ENCODE measurements at places on chromosomes 5 and 9.

- DNase-seq: no peak
These were observed 44.3 kb upstream of the ZBED3 start for GRCh38 chr5:77131361-77131760.

DNA sequence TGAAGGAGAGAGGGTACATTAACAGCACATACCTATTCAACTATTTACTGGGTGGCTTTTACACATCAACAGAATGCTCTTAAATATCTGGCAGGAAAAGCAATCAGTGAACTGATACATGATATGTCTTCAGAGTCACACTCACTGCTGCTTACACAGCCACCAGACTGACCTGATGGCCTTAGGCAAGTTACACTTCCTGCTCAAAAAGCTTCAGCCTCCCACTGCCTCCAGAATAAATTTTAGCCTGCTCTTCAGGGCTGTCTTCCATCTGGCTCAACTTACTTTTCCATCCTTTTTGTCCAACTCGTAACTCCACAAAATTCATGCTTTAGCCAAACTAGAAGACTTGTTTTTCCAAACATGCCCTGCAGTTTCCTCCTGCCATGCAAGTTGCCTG lies 10.7 kb downstream of the LOX start:
- DNase-seq: no peak

- DNase-seq: no peak
These were observed 1.4 kb upstream of the CEL start for GRCh38 chr9:133060417-133060841.

GRCh38 chr5:146548781-146549449 lies 32.9 kb upstream of the GPR151 start:
- DNase-seq: no peak

GRCh38 chr9:10961883-10962282 lies 349.1 kb upstream of the PTPRD start:
- no peak for DNase-seq

- DNase-seq: no peak
These were observed 113.7 kb upstream of the OTULINL start for GRCh38 chr5:14467886-14468285.

DNA sequence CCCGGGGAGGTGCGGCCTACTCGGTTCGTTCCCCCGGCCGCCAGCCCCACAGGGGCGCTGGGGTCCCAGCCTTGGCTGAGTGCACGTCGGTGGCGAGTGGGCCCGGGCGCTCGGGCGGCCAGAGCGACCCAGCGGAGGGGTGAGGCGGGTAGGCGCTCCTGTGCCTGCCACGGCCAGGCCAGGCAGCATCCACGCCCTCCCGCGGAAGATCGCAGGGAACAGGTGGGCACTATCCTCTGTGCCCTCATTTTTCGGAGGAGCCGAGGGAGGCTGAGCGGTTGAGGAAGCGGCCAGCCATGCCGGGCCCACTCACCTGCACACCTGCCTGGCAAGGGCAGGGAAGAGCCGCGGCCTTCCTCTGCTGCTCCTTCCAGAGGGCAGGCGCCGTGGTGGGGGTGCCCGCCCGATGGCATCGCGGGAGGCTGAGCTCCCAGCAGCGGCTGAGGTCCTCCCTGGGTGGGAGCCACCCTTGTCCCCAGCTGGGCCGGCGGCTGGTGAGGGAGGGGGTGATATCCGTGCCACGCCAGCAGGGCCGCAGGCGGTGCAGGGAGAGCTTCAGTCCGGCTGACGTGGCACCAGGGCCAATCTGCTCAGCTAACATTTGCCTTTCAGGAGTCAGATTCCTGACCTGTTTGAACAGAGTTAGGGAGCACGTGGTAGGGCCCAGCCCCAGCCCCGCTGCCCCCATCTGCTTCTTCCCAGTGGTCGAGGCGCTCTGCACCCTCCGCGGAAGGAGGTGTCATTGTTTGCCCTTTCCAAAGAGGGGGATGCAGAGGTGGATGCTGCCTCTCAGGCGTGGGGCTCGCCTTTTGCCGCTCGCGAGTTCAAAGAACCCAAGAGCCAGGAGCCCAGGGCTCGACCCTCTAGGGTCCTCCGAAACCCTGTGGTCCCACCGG lies 1.6 kb upstream of the SEC16A start:
- DNase-seq: no peak

DNA sequence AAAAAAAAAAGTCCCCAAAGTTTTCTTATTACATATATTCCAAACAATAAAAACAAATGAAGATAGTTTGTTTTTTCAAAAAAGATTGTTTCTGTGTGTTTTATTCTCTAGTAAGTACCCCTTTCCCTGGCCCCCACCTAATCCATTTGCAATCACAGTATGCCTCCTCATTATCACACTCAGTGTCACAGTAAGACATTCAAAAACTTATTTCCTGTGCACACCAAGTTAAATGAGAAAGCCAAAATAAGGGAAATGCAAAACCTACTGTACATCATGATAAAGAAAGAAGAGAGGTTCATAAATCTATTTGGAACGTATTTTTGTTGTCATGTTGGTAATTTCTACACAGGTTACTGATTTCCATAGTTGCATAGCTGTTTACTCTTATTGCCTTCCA lies 62.3 kb downstream of the ST8SIA4 start:
- DNase-seq: no peak

- DNase-seq: no peak
These were observed 18.2 kb downstream of the ASS1 start for GRCh38 chr9:130462685-130463540.

DNA sequence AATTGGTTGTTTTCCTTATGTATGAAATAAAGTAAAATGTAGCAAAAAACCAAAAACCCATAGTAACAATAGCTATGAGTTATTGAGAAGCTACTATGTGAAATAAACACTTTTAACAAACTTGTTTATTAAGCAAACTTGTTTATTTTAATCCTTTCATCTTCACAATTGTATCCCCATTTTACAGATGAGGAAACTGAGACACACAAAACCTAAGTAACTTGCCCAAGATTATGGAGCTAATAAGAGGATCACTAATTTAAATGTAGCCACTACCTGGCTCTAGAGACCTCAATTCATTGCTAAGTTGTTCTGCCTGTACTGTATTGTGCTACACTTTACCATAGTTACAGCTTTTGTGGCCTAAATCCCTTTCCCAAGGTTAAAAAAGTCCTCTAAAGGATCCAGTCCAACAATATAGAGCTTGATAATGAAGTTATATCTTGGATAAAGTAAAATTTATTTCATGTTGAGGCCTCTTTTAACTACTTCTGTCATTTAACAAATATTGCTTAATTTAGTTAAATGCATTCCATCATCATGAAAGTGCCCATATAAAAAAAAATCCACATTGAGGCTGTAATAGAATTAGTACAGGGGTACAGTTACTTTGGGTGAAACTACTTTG lies 22.1 kb downstream of the HOMER1 start:
- DNase-seq: no peak

DNA sequence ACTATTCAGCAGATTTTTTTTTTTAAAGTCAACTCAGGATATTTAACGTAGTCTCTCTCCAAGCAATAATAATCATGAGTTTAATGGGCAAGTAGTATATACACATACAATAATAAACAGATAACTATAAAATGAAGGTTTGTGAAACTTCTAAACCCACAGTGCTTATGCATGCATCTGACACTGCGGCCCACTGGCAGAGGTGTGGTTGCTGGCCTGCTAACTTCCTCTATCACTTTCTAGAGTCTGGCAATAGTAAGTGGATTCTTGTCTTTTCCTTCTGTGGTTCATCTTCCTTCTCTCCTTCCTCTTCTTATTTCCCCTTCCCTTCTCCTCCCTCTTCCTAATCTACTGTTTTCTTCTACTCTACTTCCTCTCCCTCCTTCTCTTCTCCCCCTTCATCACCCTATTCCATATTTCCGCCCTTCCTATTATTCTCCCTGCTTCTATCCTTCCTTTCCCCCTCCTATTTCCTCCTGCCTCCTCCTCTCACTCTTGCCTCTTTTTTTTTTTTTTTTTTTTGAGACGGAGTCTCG lies 18.6 kb upstream of the AGXT2 start:
- no peak for DNase-seq

DNA sequence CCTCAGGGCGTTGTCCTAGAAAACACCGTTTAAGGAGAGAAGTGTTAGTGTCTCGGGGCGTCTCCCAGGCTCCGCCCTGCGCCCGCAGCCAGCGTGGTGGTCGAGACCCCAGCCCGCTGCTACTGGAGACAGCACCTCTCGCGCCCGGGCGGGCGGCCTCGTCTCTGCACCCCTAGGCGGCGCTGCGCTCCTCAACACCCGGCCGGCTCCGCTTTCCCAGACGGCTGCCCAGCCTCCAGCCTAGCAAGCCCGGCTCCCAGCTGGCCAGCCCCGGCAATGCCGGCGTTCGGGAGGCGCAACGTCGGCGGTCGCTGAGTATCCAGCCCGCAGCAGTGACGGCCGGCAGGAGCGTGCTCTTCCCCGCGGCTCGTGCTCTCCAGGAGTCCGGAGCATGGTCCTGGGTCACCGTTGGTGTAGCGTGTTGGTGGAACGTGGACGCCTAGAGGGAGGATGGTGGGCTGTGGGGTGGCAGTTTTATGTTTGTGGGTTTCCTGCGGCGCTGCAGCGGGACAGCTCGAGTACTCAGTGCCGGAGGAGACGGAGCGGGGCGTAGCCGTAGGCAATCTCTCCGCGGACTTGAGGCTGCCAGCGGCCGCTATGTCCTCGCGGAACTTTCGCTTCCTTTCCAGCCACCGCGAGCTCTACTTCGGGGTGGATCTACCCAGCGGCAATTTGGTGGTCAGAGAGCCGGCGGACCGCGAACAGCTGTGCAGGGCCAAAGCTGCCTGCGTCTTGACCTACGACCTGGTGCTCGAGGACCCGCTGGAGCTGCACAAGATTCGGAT lies 536 bp downstream of the PCDHAC1 start:
- DNase-seq: no peak

GRCh38 chr9:136351252-136351800 lies 12.2 kb downstream of the DNLZ start:
- DNase-seq: no peak

DNA sequence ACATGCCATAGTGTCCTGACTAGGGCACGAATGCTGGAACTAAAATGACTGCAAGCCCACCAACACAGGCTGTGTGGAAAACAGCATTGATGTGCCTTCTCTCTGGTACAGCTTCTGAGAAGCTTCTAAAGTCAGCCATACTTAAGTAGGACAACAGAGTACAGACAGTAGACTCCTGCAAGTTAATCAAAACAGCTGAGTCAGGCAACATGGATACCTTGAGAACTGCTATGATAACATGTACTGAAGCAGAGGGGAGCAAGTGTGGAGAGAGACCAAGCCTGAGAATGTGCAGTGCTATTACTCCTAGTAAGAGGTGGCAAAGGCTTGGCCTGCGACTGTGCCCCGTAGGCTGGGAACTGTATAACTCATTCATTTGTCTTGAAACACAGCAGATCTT lies 2.5 kb downstream of the ISCA1 start:
- no peak for DNase-seq

DNA sequence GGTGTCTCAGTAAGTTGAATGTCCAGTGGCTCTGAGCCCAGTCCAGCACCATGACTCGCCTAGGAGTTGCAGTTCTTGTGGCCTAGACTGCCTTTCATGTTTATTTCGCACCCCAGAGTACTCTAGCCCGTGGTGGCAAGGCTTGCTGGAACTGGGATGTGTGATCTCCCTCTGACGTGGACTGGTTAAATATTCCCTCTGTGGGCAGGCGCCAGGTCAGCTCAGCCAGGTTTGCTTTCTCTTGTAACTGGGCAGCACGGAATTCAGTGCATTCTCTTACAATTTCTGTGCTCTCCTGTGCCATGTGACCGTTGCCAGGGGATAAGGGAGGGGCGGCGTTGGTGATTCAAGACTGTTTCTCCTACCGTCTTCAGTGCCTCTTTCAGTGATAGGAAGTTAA lies 270.8 kb downstream of the KDM4C start:
- DNase-seq: no peak

DNA sequence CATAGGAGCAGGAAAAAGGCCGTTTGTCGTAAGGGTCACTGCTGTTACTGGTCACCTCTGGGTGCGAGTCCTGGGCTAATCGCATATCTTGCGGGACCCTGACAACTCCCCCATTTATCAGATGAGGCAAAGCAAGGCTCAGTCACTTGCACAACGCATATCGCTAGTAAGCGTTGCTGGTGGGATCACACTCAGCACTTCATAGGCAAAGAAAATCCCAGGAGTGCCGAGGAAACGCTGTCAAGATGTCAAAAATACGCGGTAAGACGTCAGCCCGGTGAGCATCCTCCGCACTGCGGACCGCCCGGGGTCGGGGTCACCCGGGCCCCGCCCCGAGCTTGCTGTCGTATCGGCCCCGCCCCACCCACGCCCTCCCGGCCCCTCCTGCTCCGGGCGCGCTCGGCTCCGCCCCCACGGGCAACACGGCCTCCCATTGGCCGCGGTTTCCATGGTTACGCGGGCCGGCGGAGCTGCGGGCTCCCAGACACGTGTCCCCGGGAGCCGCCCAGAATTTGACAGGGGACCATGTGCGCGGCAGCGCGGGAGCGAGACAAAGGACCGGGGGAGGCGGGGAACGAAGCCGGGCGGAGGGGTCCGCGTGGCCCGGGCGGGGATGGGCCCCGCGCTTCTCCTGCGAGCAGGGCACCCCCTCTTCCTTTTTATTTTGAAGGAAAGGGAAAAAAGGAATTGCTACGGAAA lies 80.2 kb upstream of the IER5L start:
- peak; percentile 76 for DNase-seq

DNA sequence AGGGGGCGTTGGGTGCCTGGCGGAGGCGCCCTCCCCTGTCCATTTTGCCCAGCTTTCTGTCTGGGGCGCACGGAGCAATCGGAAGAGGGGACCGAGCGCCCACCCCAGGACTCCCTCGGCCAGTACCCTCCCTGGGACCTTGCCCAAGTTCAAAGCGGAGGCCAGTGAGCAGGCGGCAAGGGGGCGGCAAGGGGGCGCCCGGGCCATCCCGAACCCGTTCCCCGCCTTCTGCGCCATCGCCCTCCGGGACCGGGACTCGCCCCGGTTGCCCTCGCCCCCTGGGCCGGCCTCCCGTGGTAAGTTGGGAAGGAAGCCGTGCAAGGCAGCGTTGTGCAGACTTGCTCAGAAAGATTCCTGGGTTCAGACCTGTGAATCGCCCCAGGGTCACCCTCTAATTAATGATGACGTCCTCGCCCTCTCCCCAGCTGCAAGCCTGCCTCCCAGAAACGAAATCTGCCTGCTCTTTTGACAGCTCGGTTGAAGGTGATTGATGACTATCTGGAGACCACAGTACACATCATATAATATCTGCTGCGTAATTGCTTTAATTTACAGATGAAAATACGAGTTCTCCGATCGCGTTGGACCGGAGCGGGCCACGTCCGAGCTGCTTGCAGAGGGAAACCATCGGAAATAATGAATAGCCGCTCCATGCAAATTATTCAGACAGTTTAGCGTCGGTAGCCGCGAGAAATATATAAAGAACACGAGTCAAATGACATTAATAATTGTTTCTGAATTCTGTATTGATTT lies 1.4 kb upstream of the IRX4 start:
- no peak for DNase-seq

DNA sequence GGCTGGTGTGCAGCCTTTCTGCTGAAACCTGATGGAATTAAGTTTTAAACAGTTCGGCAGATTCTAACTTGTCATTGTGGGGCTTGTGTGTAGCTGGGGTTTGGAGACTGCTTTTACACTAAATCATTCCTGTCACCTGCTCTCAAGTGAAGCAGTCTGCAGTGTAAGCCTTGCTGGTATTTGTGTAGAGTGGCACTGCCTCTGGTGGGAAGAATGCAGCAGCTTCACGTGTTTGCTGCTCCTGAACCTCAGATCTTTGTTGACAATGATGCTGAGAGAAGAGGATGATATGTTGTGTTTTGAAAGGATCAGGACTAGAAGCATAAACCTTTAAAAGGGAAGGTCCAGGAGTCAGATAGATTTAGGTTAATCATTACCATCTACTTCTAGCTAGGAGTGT lies 88.1 kb downstream of the KDM4C start:
- DNase-seq: no peak
